Stimulated activated naive CD4-positive, alpha-beta T cell (primary cell): ENCODE measurements at places on chromosomes 7 and 10.

- no peak for DNase-seq
Measured at GRCh38 chr7:151599401-151600227, 79.9 kb upstream of the RHEB start.

- DNase-seq: no peak
Measured at GRCh38 chr7:127584648-127585043, 750 bp downstream of the GCC1 start.

DNA sequence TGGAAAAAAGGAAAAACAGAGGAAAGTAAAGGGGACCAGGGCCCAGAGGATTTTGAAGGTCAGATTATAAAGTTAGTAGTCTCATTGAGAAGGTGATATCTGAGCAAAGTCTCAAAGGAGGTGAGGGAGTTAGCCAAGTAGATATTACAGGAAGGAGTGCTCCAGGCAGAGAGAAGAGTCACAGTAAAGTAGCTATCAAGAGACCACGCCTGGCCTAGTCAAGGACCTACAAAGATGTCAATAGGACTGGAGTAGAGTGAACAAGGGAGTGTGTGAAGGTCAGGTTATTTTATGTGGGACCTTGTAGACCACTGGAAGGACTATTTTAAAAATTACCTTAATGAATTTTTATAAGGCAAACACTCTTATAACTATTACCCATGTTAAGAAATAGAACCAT lies 64.8 kb downstream of the TPST1 start:
- DNase-seq: no peak

GRCh38 chr10:127976701-127977356 lies 69.9 kb downstream of the PTPRE start:
- DNase-seq: no peak

DNA sequence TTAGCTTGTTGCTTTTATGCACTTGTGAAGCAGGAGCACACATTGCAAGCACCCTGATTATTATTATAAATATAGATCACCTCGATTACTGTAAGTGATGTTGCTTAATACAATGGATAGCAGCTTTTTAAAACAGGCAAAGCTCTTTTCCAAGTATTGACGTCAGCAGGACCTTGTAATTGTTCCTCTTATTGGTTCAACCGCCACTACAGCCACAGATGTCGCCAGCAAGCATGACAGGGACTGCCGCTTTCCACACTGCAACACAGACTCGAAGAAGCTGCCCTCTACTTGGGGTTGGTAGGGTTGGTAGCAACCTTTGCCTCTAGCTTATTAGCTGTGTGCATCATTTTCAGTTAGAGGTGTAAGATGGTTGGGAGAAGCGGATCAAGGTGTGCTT lies 167.6 kb downstream of the ZNF365 start:
- DNase-seq: no peak

DNA sequence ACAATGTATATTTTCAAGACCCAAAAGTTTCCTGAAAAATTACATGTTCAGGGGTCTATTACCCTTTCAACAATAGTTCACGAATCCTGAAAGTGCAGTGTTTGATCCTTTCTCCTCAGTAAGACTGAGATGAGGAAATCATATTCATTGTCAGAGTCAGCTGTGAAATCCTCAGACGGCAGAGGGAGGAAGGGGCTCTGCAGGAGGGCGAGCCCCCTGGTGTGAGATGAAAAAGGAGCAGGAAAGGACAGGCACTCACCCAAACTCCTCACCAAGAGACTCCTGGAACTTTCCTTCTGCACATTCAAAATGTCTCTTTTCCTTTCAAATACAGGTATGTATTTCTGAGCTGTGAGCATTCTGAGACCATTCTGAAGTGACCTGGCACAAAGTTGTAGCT lies 150.3 kb upstream of the HABP2 start:
- no peak for DNase-seq

GRCh38 chr7:50558294-50559053 lies 6.7 kb downstream of the DDC start:
- DNase-seq: no peak

DNA sequence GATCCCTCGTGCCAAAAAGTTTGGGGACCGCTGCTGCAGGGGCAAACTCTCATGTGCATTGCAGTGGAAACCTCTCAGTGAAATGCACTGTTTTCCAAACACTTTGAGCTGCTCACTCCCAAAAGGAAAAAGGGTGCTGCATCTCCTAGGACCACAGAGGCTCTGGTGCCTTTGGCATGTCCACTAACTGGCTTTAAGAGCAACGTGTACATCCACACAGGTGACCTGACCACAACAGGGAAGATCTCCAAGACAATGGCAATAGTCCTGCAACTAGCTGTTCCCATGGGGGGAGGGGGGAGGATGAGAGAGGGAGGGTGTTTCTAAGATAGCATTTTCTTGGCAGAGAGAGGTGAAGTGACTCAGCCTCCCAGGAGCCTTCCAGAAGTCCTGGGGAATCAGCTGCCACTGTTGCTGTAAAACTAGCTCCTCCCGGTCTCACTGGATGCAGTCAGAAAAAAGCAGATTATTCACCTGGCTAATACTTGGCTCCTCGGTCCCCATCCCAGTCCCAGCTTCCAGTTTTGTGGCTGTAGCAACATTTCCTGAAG lies 181.7 kb downstream of the HECW1 start:
- DNase-seq: no peak

DNA sequence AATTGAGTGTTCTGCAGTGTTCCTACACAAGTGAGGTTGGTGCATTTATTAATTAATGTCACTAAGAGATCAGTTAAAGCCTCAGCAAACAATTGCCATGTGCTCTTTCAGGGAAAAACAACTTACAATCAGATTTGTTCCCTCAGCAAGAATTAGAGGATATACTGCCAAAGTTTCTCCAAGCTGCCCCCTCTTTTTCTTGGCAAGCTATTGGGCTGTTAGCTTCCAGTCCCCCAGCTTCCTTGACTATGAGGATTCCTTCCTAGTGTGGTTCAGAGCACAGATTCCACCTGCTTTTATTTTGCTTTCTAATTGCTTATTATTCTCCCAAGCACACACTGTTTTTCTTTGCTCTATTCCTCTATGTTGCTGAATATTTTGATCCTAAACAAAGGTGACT lies 112.7 kb downstream of the RBM20 start:
- no peak for DNase-seq

DNA sequence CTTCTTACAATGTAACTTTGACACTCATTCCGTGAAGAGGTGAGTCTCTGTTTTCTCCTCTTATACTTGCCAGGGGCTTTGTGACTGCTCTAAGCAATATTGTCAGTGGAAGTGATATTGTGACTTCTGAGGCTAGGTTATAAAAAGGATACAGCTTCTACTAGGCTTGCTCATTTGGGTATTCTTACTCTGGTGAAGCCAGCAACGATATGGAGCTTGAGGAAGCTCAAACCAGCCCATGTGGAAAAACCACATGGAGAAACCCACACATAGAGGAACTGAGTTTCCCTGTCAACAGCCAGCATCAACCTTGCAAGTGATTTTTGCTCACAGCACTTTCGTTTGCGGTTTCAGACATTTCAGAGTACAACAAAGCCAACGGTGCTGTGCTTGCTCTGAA lies 149.6 kb upstream of the SEMA3E start:
- DNase-seq: no peak

DNA sequence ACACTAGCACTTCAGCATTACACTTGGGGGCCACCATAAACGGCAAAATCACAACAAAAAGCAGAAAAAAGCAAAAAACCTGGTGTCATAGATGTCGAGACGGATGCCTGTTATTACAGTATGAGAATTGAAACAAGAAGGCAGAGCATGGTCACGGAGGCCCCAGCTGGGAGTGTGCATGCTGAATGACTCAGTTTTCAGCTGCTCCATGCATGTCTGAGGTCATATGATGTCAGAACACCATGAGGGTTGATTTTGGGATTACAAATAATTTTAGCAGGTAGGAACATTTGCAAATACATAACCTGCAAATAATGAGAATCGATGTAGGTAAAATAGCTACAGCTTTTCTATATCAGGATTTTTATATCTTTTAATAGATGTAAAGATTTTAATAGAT lies 19.1 kb downstream of the ZMYND11 start:
- DNase-seq: no peak

DNA sequence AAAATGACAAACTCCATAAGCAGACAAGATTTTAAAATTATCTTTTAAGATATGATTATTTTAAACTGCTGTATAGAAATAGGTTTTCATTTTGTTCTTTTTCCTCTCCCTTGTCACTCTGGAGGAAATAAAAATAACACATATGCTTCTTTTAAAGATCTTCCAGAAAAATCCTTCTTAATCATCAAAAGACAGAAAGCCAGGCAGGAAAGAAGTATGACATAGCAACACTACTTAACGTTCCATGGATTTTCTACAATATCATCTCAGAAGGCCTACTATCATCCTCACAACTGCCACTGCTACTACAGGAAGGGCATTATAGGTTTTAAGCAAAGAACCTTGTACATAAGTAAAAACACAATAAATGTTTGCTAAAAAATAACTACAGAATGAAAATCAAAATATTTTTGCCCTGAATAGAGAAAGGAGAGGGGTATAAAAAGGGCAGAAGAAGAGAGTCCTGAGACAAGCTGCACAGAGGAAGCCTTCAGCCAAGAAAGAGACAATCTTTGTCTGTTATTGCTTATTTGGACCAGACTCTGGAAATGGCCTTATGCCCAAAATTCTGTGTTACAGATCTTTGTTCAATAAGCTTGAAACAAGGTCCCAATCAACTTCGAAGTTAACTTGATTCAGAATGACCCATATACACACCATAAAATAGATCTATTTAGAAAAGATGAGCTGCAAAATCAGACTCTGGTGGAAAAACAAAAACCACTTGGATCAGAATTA lies 67.8 kb downstream of the ABI1 start:
- DNase-seq: no peak

GRCh38 chr10:16258291-16259040 lies 178.3 kb upstream of the PTER start:
- DNase-seq: no peak

DNA sequence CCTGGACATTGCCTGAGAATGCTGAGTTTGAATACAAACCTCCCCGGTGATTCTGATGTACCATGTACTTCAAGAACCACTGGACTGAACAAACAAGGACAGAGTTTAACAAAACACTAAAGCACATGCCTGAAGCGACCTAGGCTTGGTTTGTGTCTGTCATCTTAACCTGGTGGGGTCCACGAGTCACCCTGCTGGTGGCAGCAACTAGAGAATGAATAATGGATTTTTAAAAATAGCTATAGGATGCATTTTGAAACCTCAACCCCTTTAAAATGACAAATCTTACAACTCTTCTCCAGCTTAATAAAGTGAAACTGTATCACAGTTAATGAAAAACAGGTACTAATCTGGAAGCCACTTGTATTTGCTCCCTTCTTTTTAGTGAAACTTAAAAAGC lies 25.2 kb downstream of the CDHR3 start:
- DNase-seq: no peak

DNA sequence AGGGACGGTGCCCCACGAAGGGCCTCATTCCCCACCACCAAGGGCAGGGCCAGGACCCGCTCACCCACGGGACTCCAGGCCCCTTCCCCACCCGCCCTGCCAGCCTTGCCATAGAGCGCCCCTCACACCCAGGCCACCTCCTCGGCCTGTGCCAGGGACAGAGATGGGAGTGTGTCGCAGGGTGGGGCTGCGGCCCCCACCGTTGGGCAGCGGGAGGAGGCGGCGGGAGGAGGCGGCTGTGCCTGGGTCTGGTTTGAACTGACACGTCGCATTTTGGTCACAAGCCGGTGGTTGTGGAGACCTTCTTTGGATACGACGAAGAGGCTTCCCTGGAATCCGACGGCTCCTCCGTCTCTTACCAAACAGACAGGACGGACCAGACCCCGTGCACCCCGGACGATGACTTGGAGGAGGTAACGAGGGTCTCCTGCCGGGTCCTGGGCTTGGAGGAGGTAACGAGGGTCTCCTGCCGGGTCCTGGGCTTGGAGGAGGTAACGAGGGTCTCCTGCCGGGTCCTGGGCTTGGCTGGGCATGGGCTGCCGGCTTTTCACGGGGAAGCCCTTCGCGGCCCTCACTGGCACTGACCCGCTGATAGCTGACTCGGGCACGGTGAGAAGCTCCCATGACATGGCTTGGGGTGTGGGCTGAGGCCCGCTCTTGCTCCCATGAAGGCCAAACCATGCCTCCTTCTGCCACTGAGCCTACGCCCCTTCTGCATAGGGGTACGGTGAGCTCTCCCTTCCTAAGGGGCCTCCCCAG lies 46.4 kb upstream of the DPYSL4 start:
- DNase-seq: no peak

- DNase-seq: no peak
Measured at GRCh38 chr10:58921421-58921855, 255.0 kb upstream of the PHYHIPL start.

DNA sequence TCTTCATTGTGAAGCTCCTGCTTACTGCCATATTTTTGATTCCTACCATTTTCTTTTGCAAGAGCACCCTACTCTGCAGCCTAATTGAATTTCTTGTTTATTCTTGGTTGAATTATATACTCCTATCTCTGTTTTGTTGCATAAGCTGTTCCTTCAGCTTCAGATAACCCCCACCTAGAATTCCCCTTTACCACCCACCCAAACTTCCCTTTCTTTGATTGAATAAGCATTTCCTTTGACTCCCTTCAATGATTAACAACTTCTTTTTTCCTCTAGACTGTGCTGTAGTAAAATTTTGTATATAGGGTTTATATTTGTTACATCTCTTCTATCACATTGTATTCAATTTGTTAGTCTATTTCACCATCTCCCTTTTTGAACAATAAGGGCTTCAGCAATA lies 168.1 kb downstream of the GPR37 start:
- DNase-seq: no peak

DNA sequence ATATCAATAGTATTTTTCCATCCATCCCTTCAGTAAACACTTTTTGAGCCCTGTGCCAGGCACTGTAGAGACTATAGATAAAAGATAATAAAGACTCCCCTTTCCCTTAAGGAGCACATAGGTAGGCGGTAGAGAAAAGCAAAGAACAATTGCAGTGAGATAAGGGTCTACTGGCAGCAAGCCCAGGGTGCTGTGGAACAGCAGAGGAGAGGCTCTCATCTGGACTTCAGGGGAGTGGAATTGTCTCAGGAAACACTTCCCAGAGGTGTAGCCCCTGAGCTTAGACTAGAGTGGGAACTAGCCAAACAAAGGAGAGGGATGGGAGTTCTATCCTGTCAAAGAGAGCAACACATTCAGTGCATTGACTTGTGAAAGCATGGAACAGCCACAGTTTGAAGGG lies 102.0 kb downstream of the NRF1 start:
- DNase-seq: no peak

GRCh38 chr7:156969972-156970420 lies 20.5 kb downstream of the NOM1 start:
- no peak for DNase-seq

GRCh38 chr7:14761510-14762296 lies 140.8 kb downstream of the DGKB start:
- no peak for DNase-seq

- DNase-seq: no peak
Measured at GRCh38 chr10:114507449-114507848, 103.1 kb upstream of the AFAP1L2 start.
